ENCODE measurements at places on chromosomes 13 and 19.
A peak's percentile ranks its signal among the peaks of the same experiment; 100 is the strongest.

GRCh38 chr13:94319501-94319900, 160.0 kb downstream of the DCT start:
- no peak for DNase-seq

GRCh38 chr13:48818495-48819356, 157.0 kb upstream of the FNDC3A start:
- no peak for DNase-seq

DNA sequence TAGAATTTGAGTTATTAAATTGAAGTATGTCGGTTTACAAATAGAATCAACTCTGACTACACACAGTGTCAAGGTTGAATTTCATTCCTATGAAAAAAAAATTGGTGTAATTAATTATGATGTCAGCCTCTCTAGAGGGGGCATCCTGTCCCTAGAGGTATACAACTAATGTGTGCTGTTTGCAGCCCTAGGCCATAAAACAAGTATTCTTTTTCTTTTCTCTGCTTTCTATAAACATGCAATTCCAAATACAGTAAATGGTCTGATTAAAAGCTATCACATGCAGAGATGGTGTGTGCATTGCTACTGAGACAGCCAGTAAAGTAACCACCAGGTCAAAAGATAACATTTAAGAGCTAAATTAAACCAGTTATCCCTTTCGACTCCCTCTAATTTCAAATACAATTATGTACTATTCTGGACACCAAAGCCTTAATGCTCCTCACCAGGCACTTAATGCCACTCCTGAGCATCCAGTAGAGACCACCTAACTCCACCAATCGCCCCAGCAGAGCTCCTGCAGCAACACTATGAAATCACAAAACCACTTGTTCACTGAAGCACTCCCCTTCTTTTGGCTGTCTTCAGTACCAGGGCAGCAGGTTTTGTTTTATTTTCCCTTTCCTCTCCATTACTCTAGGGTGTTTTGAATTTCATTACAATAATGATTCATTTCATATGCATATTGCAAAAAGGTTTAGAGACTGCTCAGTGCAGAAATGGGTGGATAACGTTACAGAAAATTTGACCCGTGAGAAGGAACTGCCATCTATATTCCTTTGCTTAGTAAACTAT, 426.9 kb downstream of the PCDH9 start:
- DNase-seq = no peak

DNA sequence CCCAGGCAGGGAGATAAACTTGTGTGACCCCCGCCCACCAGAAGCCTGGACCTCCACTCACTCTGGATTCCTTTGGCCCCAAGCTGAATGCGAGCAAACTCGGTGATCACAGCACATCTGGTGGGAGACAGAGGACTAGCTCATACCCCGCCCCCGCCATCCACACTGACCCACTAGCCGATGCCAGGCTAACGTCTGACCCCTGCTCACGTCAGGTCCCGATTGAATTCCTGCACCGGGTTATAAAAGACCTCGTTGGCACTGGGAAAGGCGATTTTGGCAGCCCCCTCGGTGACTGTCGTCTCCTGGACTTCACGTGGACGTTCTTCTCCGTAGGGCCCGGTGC, 631 bp downstream of the TRMT1 start:
- no peak for DNase-seq

DNA sequence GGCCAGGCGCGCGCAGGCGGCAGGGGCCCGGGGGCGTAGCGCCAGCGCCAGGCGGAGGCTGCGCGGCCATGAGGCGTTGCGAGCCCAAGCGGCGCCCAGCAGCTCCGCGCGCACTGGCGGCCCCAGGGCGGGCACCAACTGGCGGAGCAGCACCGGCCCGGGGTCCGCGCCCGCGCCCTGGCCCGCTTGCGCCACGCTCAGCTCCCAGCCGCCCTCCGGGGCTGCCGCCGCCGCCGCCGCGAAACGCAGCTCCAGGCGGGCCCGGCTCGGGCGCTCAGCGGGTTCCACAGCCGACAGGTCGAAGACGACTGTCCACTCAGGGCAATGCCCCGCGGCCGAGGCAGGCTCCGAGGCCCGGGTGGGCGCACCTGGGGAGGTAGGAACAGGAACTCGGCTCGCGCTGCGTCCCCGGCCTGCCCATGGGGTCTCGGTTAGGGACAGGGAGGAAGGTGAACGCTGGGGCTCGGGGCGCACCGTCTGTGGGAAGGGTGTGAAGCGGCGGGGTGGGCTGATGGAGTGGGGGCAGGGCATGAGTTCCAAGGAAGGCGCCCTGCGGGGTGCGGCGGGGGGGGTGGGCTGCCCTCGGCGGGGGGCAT, 26.8 kb downstream of the CERS1 start:
- no peak for DNase-seq

- DNase-seq = no peak
Measured at GRCh38 chr19:33159893-33160292, 28.0 kb downstream of the WDR88 start.

- no peak for DNase-seq
Measured at GRCh38 chr13:80604098-80604497, 263.2 kb upstream of the SPRY2 start.

DNA sequence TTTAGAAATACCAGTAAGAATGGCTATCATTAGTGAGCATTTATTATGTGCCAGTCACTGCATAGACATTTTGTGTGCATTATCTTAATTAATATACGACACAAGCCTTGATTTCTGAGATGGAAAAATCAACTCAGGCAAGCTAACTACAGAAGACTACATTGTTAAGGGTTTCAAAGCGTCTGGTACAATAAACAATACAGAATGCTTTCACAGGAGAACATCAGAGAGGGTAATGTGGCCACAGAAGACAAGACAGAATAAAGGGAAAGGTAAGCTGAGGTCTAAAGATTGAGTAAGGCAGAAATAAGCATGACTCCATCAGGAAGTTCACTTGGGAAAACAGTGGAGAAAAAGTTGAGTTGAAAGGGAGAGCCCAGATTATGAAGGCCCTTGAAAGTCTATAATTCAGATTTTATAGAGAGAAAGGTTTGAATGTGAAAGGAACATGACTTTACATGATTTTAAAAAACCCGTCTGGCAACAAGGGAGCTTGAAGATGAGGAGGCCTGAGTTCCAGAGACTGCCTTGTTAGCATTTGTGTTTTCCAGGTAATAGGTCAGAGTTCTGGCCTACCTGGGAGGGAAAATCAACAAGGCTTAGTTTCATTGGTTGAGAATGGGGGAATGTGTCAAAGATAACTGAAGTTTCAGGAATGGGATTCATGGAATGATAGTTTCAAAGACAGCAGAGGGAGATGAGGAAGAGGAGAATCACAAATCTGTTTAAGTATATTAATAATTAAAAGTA, 1.8 kb upstream of the MBNL2 start:
- no peak for DNase-seq

GRCh38 chr13:41588899-41589298, 131.5 kb downstream of the RGCC start:
- peak; percentile 8 for DNase-seq

DNA sequence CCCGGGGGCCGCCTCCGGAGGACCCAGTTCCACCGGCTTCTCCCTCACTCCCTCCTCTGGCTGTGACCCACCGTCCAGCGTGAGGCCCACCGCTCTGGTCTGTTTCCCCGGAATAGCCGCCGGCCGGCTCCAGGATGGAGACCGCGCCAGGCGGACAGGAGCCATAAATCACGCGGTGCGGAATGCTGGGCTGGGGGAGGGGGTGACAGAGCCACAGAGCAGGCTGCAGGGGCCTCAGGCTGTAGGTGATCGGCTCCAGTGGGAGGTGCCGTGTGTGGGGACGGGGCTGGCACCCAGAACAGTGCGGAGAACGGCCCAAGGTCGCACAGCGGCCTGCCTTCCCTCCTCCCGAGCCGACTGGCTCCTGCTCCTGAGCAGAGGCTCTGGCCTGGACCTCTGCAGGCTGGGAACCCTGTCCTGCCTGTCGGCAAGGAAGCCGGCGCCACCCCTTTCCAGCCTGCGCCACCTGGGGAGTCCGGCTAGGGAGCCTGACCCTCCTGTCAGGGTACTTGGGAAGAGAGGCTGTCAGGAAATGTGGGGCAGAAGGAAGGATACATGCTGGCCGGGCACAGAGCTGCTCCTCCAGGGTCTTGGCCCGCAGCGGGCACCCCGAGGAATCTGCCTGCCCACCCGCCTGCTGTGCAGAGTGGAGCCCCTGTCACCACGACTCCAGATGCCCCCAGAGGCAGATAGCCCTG, 8.3 kb downstream of the PIAS4 start:
- DNase-seq = no peak

- DNase-seq = no peak
Measured at GRCh38 chr19:44754750-44755080, 6.2 kb downstream of the BCL3 start.

GRCh38 chr19:51691074-51691583, 2.0 kb upstream of the SPACA6 start:
- DNase-seq = no peak

DNA sequence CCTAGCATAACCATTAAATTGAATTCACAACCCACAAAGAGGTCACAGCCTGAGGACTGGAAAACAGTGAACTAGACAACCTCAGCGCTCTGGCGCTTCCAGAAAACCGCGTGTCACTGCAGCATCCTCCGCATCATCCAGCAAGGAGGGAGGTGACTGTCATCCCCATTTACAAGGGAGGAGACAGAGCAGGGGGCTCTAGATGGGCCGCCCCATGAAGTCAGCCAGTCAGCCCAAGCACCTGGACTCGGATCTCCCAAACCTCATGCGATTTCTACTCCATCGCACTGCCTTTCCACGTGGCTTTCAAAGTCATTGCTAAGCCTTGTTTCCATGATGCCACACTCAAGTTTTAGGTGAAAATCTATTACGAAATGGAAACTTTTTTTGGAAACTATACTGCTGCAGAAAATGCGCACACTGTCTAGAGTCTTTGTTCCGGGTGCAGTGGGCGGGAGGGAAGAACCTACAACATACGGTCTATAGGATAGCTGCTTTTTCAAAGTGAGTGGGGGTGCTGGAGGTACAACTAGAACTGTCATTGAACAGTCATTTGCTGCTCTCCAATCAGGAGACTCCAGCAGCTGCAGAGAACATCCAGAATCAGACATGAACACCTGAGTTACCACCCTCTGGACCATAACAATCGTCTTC, 2.8 kb downstream of the AP3D1 start:
- no peak for DNase-seq

- DNase-seq = no peak
Measured at GRCh38 chr13:40402931-40403431, 263.5 kb downstream of the FOXO1 start.

GRCh38 chr13:52085421-52085820, 43.5 kb downstream of the NEK5 start:
- no peak for DNase-seq

- DNase-seq = no peak
Measured at GRCh38 chr13:33057019-33057780, 41.0 kb downstream of the KL start.

- DNase-seq = peak; percentile 19
Measured at GRCh38 chr19:48837051-48837524, 797 bp upstream of the HSD17B14 start.

DNA sequence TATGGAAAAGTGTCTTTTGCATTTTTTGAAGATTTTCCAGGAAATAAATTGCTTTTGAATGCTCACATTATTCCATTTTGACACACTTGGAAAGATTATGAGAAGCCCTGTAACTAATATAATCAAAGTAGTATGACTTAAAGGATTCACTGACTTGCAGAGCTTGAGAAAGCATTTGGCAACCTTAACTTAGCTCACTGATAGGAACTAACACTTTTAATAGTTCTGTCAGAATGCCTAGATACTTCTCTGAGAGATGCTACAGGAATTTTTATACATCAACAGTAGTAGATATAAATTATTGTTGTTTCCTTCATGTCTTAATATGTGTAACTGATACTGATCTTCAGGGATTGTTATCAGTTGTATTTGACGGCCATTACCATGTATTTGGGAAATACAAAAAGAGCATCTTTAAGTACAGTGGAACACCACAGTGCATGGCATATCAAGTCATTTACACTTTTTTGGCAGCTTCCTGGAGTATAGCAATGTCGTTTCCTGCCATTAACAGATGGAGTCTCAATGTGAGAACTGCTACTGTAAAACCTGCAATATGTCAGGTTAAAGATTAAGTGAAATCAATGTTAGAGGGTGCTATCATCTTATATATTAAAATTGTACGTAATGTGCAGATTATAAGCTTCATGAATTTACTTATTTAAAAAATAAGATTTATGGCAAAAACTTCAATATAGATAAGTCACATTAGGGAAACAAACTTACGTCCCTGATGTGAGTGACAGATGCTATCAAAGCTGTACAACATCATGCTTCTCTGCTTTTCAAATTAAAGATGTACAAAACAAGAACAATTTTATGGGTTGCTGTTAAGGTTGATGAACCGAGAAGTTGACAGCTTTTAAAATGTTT, 1159.8 kb upstream of the MIR17HG start:
- DNase-seq = no peak

DNA sequence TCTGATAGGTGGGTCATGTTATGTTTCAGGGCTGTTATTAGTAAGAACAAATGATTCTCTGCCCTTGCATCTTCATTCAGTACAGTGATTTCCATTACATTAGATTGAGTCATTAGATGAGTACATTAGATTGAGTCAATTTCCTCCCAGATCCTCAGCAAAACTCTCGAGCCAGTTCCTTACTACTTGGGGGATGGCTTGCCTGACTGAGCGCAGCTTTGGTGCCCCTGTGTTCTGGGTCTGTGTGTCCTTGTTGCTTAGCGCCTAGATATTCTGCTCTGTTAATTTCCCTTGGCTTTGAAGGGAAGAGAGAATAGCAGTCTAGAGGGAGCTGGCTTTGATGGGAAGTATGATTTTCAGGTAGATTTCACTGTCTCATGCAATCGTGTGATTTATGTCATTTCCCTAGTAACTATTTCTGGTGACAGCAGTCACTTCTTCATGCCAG, 19.1 kb upstream of the SCEL start:
- DNase-seq = no peak

- no peak for DNase-seq
Measured at GRCh38 chr13:56187331-56187730, 953.4 kb upstream of the PRR20A start.

DNA sequence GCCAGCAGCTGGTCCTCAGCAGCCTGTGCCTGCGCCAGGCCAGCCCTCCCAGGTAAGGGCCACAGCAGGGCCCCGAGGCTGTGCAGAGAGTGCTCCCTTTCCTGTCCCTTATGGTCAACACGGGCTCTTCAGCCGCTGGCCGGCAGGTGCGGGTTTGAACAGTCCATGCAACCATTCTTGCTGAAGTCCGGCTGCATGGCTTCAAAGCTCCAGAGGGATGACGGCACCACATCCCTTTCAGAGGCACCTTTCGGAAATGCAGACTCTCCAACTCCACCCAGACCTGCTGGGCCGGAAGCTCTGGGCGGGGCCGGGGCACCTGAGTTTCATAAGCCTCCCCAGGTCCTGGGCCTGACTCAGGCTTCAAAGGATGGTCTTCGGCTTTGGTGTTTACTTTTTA, 81.3 kb downstream of the SPACA7 start:
- DNase-seq = no peak

DNA sequence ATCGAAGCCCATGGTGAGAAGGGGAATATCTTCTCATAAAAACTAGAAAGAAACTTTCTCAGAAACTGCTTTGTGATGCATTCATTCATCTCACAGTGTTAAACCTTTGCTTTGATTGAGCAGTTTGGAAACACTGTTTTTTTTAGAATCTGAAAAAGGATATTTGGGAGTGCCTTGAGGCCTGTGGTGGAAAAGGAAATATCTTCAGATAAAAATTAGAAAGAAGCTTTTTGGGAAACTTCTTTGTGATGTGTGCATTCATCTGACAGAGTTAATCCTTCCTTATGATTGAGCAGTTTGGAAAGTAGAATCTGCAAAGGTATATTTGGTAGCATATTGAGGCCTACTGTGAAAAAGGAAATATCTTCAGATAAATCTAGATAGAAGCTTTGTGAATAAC, 1594.9 kb downstream of the UQCRFS1 start:
- no peak for DNase-seq

- DNase-seq = no peak
Measured at GRCh38 chr19:15149737-15150136, 42.5 kb downstream of the SYDE1 start.

- DNase-seq = no peak
Measured at GRCh38 chr13:52366291-52366690, 39.7 kb downstream of the THSD1 start.
